Glutamatergic neuron (in vitro differentiated cells): ENCODE measurements at places on chromosomes 3 and 15.

DNA sequence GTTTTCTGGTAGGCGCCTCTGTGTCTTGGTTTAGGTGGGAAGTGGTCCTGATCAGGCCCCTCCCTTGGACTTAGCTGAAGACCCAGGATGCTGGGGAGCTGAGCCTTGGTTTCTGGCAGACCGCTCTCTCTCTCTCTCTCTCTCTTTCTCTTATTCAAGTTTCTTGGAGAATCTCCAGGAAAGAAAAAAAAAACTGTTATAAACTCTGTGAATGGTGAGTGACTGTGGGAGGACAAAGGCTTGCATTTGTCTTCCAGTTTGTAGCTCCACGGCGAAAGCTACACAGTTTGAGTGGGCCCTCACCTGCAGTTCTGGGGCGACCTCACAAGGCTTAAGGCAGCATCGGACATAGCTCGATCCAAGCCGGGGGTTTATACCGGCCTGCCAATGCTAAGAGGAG is 7.5 kb downstream of the DET1 start:
- no peak overlapping the region for H3K4me3 ChIP-seq
- no peak overlapping the region for H3K27ac ChIP-seq
- DNase-seq: no peak

DNA sequence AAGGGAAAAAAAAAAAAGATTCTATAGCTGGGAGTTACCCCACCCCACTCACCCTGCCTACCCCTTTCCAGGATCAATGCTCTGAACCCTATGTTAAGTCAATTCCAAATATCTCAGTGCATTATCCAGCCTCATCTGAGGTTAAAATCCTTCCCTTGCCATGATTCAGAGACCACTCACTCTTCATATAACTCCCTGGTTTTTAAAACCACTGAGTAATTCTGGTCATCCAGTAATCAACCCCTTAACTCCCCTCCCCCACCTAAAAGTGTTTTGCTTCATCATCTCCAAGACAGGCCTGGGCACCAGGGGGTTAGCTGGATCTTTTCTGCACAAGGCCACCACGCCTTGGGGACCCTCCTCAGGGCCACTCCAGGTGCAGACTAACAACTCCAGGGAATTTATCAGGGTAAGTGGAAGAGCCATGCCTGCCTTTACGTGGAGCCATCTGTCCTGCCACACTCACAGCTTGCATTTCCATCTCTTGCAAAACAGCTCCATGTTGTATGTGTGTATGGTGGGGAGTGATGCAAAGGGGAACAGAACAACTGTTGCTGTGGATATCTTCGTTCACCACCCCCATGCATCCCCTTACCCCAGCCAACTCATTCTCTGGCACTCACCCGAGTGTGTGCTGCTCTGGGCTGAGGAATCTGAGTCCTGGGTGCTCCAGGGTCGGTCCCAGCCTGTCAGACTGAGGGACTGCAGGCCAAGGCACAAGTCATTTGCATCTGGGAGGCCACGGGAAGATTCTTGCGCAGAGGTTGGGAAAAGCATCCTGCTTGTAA is 30.7 kb upstream of the RPS17 start:
- H3K4me3 ChIP-seq: peak overlapping the region; percentile 87
- H3K4me1 ChIP-seq: peaks cover 37% of the 10 kb centered on the region
- peaks cover 5% of the 10 kb centered on the region for H3K27me3 ChIP-seq

DNA sequence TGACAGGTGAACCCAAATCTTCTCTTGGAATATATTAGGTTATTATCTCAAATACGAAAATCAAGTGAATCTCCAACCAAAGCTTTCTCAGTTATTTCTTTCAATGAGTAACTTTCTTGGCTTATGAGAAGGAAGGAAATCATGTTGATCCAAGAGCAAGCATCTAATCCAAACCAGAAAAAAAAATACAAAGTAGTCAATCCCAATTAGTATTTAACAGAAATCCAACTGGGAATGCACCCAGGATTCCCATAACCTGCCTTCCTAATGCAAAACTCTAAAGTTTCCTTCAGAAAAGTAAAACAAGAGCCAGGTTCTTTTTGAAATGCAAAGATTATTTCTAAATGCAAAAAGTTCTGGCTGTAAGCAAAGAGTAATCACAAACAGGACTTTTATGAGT is 289.3 kb downstream of the SHOX2 start:
- no peaks in the 10 kb centered on the region for H3K27me3 ChIP-seq
- no peaks in the 10 kb centered on the region for H3K36me3 ChIP-seq
- H3K4me3 ChIP-seq: no peak overlapping the region
- no peak for DNase-seq
- peaks cover 6% of the 10 kb centered on the region for H3K4me1 ChIP-seq
- H3K27ac ChIP-seq: no peak overlapping the region

GRCh38 chr3:136733317-136733833 is 18.8 kb downstream of the STAG1 start:
- no peaks in the 10 kb centered on the region for H3K27me3 ChIP-seq
- no peak overlapping the region for H3K27ac ChIP-seq
- no peaks in the 10 kb centered on the region for H3K36me3 ChIP-seq

- H3K4me3 ChIP-seq: no peak overlapping the region
- H3K36me3 ChIP-seq: no peaks in the 10 kb centered on the region
These were observed 36.8 kb downstream of the TFG start for GRCh38 chr3:100746092-100746491.

- no peaks in the 10 kb centered on the region for H3K36me3 ChIP-seq
- DNase-seq: no peak
- peaks cover 12% of the 10 kb centered on the region for H3K27me3 ChIP-seq
- H3K27ac ChIP-seq: no peak overlapping the region
- no peak overlapping the region for H3K4me3 ChIP-seq
- peaks cover 2% of the 10 kb centered on the region for H3K4me1 ChIP-seq
These were observed 2.2 kb downstream of the LRCH3 start for GRCh38 chr3:197793247-197793646.

DNA sequence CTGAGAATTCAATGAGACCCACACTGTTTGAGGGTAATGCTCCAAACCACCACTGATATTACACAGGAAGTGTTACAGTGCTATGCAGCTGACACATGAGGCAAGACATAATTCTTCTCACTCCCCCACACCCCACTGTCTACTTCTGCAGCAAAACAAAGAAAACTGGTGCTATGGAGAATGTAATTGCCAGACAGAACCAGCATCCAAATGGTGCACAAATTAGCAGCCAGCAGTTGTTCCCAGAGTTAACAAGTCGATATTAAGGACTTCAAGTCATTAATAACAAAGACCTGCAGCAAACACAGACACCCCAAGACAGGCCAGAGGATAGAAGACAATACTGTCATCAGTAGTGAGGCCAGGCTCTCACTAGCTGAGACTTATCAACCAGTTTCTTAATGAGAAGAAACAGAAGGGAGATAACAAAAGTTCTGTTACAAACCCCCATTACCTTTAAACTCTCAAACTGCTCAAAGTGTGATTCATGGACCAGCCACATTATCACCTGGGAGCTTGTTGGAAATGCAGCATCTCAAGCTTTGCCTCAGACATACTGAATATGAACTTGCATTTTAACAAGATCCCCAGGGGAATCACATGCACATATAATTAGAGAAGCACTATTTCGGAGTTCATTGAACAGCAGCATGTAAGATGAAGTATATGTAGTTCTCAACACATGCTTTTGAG is 58.7 kb upstream of the FNDC3B start:
- H3K27ac ChIP-seq: no peak overlapping the region
- no peak overlapping the region for H3K4me3 ChIP-seq
- H3K4me1 ChIP-seq: no peaks in the 10 kb centered on the region
- peaks cover 2% of the 10 kb centered on the region for H3K27me3 ChIP-seq
- H3K36me3 ChIP-seq: no peaks in the 10 kb centered on the region

DNA sequence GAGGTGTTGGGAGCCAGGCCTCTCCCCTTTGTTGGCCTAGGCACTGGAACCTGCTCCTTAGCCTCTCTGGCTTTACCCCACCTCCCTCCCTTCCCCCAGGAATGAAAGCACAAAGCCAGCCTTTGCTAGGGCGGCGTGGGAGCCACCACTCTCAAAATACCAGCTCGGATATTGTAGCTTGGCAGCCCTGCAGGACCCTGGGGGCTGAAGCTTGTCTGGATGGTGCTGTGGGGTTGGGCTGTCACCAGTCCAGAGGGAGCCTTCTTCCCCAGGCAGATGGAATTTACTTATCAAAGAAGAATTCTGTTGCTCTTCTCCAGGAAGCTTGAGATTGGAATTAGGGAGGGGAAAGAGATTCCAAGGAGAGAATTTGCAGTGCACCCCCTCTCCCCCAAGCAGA is 14.9 kb upstream of the GRM2 start:
- no peak overlapping the region for H3K4me3 ChIP-seq
- no peak for DNase-seq
- no peak overlapping the region for H3K27ac ChIP-seq
- peaks cover 6% of the 10 kb centered on the region for H3K27me3 ChIP-seq
- H3K4me1 ChIP-seq: peaks cover 20% of the 10 kb centered on the region

DNA sequence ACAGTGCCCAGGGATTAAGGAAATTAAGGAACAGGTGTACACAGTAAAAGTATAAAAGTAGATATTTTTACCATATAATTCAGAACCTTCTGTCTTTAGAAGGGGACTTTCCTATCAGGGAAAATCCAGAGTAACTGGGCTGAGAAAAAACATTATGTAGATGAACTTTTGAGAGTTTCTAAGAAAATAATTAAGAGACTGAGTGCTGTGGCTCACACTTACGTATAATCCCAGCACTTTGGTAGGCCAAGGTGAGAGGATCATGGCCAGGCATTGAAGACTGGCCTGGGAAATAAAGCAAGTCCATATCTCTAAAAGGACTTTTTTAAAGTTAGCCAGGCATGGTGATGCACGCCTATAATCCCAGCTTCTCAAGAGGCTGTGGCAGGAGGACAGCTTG is 1021.8 kb downstream of the FHIT start:
- H3K27ac ChIP-seq: no peak overlapping the region
- DNase-seq: no peak
- no peaks in the 10 kb centered on the region for H3K36me3 ChIP-seq
- no peaks in the 10 kb centered on the region for H3K4me1 ChIP-seq

GRCh38 chr3:15453501-15453900 is 26.1 kb downstream of the EAF1 start:
- no peaks in the 10 kb centered on the region for H3K4me1 ChIP-seq
- H3K27ac ChIP-seq: no peak overlapping the region
- no peak overlapping the region for H3K4me3 ChIP-seq
- H3K27me3 ChIP-seq: peaks cover 1% of the 10 kb centered on the region
- DNase-seq: no peak
- H3K36me3 ChIP-seq: peaks cover 11% of the 10 kb centered on the region

- DNase-seq: no peak
- H3K27me3 ChIP-seq: no peaks in the 10 kb centered on the region
- no peak overlapping the region for H3K27ac ChIP-seq
- H3K4me1 ChIP-seq: no peaks in the 10 kb centered on the region
- no peak overlapping the region for H3K4me3 ChIP-seq
- peaks cover 4% of the 10 kb centered on the region for H3K36me3 ChIP-seq
These were observed 50.6 kb downstream of the SERP1 start for GRCh38 chr3:150495563-150496168.

DNA sequence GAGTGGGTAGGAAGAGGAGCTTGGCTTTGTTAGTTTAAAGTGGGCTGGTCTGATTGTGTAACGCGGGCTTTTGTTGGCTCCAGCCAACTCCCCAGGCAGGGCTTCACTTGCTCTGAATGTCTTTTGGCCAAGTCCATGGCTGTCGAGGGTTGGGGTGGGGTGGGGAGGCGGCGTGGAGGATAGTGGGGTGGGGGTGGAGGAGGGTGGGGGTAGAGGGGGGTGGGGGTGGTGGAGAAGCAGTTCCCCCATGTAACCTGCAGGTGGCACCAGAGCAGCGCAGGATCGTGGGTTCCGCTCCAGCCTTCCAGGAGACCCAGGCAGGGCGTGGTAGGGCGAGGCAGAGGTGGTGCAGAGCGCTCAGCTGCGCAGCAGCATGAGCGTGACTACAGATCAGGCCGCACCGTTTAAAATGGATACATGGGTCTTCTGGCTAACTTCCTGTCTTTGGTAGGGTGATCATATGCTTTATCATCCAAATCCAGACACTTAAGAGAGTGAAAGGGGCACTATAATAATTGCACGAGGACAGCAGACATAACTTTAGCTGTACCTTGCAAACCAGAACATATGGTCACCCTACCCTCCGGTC is 28.3 kb downstream of the GOLGA6A start:
- DNase-seq: peak; percentile 82
- no peaks in the 10 kb centered on the region for H3K36me3 ChIP-seq
- no peak overlapping the region for H3K4me3 ChIP-seq
- peaks cover 10% of the 10 kb centered on the region for H3K4me1 ChIP-seq
- H3K27ac ChIP-seq: no peak overlapping the region

- H3K4me3 ChIP-seq: no peak overlapping the region
- H3K36me3 ChIP-seq: peaks cover 4% of the 10 kb centered on the region
- H3K4me1 ChIP-seq: no peaks in the 10 kb centered on the region
- no peak for DNase-seq
- no peak overlapping the region for H3K27ac ChIP-seq
- H3K27me3 ChIP-seq: no peaks in the 10 kb centered on the region
These were observed 1092.0 kb downstream of the NAALADL2 start for GRCh38 chr3:175951047-175951694.

- H3K27ac ChIP-seq: no peak overlapping the region
- no peak for DNase-seq
- H3K27me3 ChIP-seq: no peaks in the 10 kb centered on the region
- no peak overlapping the region for H3K4me3 ChIP-seq
- H3K36me3 ChIP-seq: no peaks in the 10 kb centered on the region
These were observed 14.0 kb upstream of the UACA start for GRCh38 chr15:70777170-70777926.

- DNase-seq: no peak
- H3K27ac ChIP-seq: no peak overlapping the region
- H3K27me3 ChIP-seq: no peaks in the 10 kb centered on the region
These were observed 23.3 kb downstream of the STAG1 start for GRCh38 chr3:136728918-136729317.

DNA sequence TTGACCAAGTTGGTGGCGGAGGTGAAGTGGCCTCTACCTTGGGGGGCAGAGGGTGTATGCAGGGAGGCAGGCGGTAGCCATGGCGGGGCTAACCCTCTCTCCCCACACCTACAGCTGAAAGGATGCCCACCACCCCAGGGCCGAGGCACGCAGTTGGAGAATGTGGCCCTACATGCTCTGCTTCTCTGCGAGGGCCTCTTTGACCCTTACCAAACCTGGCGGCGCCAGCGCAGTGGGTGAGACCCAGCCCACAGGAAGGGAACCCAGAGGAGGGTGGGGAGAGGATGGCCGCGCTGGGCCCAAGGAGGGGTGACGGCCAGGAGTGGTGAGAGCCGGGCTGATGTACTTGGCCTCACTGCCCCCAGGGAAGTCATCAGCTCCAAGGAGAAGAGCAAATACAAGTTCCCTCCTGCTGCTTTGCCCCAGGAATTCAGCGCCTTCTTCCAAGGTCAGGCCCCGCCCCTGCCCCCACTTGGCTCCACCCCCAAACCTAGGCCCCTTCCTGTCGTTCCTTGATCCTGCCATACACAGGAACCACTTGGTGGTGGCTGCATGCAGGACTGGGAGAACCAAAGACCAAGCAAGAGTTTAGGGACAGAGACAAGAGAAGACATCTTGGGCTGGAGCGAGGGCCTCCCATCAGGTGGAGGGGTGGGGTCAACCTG is 9.8 kb downstream of the NBEAL2 start:
- no peaks in the 10 kb centered on the region for H3K36me3 ChIP-seq
- H3K27me3 ChIP-seq: peaks cover under 1% of the 10 kb centered on the region
- H3K4me1 ChIP-seq: peaks cover 3% of the 10 kb centered on the region
- no peak overlapping the region for H3K27ac ChIP-seq
- no peak for DNase-seq
- no peak overlapping the region for H3K4me3 ChIP-seq

GRCh38 chr3:141846050-141846433 is 30.4 kb upstream of the ATP1B3 start:
- no peak for DNase-seq
- no peaks in the 10 kb centered on the region for H3K4me1 ChIP-seq
- no peak overlapping the region for H3K4me3 ChIP-seq
- no peak overlapping the region for H3K27ac ChIP-seq

GRCh38 chr3:132594498-132594897 is 2.6 kb upstream of the ACKR4 start:
- H3K36me3 ChIP-seq: no peaks in the 10 kb centered on the region
- DNase-seq: no peak
- H3K27ac ChIP-seq: no peak overlapping the region
- peaks cover 1% of the 10 kb centered on the region for H3K27me3 ChIP-seq
- no peak overlapping the region for H3K4me3 ChIP-seq
